PC-9 (cell line): ENCODE measurements at places on chromosomes 5 and 9.

DNA sequence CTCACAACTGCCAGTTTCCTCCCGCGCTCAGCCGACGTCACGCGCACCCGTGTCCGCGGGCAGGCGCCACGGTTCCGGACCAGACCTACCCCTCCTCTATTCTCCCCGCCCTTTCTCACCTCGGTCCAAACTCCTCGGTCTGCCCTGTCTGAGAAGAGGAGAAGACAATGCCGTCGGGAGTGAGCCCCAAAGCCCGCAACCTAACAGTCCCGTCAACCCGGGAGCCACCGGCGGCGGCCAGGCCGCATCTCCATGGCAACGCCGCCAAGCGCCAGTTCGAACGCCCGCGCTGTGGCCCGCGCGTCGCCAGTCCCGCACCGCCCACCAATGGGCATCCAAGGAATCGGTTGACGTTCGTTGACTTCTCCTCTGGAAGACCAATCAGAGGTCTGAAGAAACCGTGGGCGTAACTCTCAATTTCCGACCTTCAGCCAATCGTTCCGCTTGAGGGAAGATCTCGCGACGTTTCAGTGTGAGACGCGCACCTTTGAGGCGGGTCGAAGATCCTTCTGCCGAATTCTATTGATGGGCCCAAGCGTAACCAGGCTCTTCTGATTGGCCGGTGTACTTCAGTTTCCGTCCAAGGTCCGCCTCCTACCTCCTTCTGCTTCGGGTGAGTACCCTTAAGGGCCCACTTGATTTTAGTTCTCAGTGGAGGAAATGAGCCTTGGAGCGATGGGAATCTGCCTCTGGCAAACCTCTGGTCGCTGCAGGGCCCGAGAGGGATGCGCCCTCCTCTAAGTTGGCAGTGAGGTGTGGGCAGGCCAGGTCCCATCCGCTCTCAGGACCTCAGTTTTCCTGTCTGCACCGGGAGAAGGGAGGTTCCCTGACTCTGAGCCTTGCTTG lies at the start of the genes KIF24 and NUDT2:
Gene KIF24, minus strand, starts transcription at position 282 of the 846 bp plus-strand sequence. CDS start 17,922 bp downstream, outside the sequence.
Gene NUDT2, plus strand, starts transcription at position 583 of the 846 bp plus-strand sequence. CDS start 9,471 bp downstream, outside the sequence.
- peak; percentile 92 for DNase-seq

DNA sequence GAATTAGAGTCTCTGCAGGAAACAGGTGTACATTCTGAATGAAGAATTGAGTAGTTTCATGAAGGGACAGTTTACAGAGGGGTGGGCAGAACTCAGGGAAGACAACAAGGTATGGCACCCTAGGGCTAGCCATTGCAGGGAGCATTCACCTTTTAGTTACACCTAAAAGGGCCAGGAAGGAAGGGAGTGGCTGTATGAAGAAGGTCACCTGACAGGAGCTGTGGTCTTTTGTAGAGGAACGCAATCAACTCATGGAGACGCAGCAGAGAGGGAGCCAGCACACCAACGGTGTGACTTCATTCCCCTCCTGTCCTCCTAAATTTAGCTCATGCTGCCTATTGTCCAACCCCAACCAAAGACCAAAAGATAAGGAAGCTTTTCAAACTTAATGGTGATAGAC lies 12.7 kb upstream of the ZCCHC7 start:
- no peak for DNase-seq

DNA sequence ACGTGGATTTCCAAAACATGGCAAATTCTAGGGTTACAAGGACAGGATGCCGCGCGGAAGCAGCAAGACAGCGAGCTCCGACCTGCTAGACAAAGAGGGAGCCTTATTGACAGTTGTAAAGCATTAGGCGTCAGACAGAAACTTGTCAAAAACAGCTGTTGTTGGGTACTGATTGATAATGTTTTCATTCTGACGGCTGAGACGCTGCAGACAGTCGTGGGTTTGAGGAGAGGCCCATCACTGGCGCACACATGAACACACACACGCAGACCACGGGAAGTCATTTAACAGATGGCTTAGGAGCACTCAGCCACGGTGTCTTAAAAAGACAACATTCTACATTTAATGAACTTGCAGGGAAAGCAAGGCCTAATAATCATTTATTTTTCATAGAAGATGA lies 324.0 kb downstream of the NDUFS4 start:
- DNase-seq, result no peak

DNA sequence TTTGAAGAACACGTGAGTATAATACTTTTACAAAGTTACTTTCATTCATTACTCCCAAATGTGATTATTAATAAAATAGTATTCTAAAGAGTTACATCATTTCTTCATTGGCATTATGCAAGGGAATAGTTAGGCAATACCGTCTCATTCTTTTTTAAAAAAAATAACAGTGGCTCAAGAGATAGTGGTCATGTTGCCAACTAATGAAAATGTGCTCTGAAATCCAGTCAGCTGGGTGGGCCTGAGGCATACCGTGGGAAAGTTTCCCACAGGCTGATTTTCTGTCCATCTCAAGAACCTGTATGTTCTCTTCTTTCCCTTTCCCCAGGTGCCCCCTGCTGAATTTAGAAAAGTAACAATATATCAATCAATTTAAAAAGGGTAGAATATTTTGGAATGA lies 40.8 kb upstream of the ROPN1L start:
- DNase-seq, result no peak

- DNase-seq, result no peak
These were observed 50.9 kb downstream of the SUSD1 start for GRCh38 chr9:112124156-112124555.

GRCh38 chr9:134355561-134356279 lies 29.5 kb downstream of the RXRA start:
- DNase-seq, result peak; percentile 88

DNA sequence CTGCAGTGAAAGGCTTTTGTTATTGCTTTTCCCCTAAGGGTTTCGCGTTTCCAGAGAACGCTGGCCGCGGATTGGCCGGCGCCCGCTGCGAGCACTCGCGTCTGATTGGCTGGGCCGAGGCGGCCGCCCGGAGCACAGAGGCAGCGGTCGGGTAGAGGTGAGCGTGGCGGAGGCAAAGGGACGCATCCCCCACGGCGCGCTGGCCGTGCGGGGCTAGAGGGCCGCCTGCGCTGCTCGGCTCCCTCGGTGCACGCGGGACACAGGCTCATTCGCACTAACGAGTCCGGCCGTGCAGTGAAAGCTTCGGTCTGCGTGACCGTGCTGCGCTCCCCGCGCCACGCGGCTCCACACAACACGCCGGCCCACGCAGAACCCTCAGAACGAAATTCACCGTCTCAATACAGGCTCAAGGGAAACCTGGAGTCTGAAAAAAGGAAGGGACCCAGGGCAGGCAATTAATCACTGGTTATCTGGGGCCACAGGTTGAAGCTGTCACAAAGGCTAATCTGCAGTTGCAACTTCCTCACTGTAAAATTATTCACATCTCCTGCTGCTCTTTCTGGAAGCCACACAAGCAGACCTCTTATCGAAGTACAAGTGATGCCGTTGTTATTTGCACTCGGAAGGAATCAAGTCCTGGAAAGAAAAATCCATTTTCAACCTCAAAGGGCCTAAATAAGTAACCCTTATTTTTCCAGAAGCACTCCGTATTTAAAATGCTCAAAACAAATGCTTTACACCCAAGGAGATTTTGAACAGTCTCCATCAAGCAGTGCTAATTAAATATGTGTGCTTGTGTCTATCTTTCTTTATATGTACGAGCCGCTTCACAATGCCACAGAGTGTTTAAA lies 94.6 kb downstream of the ZNF608 start:
- DNase-seq, result peak; percentile 38

DNA sequence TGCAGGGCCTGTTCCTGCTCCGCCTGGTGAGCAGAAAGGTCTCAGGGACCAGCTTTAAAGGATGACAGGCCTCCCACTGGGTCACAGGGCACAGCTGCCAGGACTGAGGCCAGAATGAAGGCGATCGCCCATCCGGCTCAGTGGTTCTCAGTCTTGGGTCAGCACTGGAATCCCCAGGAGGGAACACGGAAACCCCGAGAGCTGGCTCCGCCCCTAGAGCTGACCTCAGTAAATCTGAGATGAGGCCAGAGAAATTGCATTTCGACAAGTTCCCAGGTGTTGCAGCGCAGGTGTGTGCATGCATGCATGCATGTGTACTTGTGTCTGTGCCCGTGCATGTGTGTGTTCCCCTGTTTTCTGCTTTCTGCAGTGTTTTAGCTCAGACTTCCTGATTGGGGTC lies 47.2 kb upstream of the KCNMB1 start:
- no peak for DNase-seq

GRCh38 chr5:62144401-62145022 lies 161.5 kb upstream of the KIF2A start:
- DNase-seq, result no peak

- no peak for DNase-seq
These were observed 37.8 kb downstream of the EXD3 start for GRCh38 chr9:137385061-137385655.

DNA sequence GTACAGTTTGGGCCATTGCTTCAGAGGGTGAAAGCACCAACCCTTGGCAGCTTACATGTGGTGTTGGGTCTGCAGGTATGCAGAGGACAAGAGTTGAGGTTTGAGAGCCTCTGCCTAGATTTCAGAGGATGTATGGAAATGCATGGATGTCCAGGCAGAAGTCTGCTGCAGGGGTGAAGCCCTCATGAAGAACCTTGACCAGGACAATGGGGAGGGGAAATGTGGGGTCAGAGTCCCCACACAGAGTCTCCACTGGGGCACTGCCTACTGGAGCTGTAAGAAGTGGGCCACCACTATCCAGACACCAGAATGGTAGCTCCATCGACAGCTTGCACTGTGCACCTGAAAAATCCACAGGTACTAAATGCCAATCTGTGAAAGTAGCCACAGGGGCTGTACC lies 113.6 kb upstream of the SPATA31C2 start:
- DNase-seq, result no peak

DNA sequence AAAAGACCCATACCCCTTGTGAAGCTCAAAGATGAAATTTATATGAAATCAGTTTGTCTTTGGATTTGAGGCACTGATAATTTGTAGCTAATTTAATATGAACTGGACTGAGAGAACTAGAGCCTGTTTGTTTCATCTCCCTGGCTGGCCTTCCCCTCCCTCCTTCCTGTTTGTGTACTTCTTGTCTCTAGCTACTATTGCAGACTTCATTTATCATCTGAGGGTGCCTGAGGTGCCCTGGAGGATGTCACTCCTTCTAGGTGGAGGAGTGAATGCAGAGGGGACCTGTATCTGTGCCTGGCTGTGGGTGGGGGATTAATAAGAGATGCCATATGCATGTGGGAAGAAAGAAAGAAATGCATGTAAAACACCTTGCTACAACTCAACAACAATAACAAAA lies 22.2 kb upstream of the GNPDA1 start:
- DNase-seq, result no peak

DNA sequence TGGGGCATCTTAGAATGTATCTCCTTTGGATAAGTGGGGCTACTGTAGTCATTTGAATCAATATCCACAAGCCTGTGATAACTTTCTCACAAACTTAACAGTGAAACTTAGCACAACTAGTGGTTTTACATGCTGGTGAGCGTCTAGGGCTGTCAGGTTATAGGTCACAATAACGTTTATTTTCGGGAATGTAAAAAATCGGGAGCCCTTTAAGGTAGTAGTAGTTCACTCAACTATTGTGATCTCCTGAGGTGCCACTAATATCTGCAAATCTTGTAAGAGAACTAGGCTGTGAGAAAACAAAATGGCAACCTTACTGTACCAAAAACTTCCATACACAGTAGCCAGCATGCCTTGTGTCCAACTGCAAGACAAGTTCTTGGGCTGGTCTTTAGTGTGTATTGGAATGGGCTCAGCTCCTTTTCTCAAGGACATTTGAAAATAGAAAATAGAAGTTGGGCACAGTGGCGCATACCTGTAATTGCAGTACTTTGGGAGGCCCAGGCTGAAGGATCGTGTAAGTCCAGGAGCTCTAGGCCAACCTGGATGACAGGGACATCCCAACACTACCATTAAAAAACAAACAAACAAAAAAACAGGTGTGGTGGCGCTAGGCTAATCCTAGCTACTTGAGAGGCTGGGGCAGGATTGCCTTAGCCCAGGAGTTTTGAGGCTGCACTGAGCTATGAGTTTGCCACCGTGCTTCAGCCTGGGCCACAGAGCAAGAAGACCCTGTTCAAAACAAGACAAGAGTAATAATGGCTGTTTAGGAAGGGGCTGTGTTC lies 5.2 kb upstream of the PKN3 start:
- no peak for DNase-seq
